ENCODE measurements at places on chromosomes 13 and 19.

GRCh38 chr19:32416749-32417456, 11.3 kb downstream of the DPY19L3 start:
- no peak for DNase-seq

GRCh38 chr19:28794301-28794700, 418.6 kb downstream of the UQCRFS1 start:
- DNase-seq = no peak

- no peak for DNase-seq
Measured at GRCh38 chr19:33226550-33227241, 1.0 kb upstream of the SLC7A10 start.

DNA sequence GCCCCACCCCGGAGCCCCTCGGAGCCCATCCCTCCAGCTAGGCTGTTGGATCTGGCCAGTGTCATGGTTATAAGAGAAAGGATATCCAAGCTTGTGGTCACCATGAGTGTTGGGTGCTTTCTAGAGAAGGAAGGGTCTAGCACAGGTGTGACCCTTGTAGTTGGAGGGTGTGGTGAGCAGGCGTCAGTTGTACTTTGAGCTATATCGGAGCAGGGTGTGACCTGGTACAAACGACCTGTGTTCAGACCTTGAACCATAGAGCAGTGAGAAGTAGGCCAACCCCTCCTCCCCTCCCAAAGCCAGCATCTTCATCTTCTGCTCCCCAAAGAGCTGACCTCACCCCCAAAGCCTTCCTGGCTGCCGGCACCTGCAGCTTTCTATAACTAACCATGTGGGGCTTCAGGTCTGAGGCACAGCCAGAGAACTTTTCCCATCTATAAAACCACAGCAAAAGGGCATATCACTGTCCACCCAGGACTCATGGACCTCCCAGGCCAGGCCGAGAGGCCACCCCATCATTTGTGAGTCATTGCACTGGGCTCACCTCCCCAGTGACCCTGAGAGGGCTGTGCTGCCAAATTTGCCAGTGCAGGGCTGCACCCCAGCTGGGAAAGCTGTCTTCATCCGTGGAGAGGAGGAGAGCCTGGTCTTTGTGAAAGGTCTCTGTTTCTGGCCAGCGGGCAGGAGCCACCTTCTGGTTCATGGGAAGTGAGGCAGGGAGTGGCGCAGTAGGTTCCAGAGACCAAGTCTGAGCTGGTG, 14.2 kb downstream of the RAB8A start:
- no peak for DNase-seq

DNA sequence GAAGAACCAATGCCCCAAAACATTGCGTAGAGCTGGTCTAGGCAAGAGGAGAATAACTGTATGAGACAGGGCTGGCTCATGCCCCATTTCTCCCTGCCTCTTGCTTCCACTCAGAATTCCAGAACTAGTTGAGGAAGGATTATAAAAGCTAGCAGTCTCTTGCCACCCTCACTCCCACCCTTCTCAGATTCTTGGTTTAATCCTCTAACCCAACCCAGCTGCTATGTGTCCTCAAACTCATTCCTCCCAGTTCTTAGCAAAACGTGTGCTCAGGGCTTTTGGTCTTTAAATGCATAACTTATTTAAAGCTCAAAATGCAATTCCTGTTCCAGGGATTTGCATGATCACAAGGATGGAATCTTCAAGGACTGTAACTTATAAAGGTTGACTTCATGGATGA, 466.3 kb downstream of the COG6 start:
- no peak for DNase-seq

GRCh38 chr13:92547266-92547665, 679.3 kb upstream of the GPC6 start:
- DNase-seq = no peak

- DNase-seq = no peak
Measured at GRCh38 chr13:98751861-98752466, 508 bp downstream of the SLC15A1 start.
